ENCODE measurements at places on chromosomes 16 and 17.

DNA sequence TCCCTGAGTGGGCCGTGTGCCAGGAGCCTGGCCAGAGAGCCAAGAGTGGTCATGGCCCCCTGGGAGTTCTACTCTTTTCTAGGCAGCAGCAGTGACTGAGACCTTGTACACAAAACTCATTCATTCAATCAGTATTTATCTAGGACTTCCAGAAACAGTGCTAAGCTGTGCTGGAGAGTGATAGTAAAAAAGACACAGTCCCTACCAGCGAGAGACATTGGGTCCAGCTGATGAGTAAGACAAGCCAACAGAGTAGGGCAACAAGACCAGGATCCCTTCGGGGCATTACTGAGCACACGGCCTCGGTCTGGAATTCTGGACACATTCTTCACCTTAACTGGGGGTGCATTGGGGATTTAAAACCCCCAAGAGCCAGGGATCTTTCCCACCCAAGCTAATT lies 20.2 kb downstream of the CBX4 start:
- DNase-seq, result no peak

GRCh38 chr17:57722704-57723043 lies 22.4 kb downstream of the CCDC182 start:
- no peak for DNase-seq

GRCh38 chr17:37368577-37368976 lies 7.2 kb upstream of the C17orf78 start:
- no peak for DNase-seq

DNA sequence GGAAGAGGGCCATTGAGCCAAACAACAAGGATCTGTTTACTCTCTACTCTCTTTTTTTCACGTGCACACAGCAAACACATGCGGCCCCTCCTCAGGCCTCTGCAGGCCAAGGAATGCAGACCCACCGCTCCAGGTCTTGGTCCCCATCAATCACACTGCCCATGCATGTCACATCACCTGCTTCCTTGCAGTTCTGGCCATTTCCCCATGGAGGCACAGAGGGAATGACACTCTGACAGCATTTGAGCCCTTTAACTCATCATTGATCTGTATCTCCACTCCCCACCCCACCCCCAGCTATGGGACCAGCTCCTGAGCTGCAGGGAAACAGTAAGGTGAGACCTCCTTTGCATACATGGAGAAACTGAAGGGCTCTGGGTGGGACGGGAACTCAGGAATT lies 45.9 kb upstream of the MEIOC start:
- no peak for DNase-seq

- DNase-seq, result no peak
These were observed 12.6 kb upstream of the ALOX12B start for GRCh38 chr17:8100111-8100510.

DNA sequence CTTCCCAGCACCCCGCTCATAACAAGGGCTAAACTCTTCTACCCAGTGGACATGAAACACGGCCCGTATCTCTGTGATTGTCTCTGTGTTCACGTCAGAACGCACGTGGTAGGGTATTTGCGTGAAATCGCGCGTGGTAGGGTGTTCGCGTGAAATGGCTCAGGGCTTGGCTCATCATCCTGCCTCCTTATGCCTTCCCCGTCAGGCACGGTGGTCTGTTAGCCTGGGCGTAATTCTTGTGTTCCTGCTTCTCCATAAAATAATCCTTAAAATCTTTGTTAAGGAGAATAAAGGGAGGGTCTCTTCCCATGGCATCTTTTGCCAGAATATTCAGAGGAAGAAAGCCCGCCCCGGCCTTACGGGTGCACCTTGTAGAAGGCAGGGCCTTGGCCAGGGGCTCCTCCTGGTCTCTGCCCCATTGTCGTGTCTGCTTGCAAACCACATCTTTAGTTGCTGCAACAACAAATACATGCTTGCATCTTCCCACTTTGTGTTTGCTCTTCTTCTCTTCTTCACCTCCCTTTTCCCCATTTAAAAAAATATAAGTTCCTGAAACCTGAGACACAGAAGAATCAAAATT lies 116.7 kb upstream of the CHMP6 start:
- DNase-seq, result no peak

DNA sequence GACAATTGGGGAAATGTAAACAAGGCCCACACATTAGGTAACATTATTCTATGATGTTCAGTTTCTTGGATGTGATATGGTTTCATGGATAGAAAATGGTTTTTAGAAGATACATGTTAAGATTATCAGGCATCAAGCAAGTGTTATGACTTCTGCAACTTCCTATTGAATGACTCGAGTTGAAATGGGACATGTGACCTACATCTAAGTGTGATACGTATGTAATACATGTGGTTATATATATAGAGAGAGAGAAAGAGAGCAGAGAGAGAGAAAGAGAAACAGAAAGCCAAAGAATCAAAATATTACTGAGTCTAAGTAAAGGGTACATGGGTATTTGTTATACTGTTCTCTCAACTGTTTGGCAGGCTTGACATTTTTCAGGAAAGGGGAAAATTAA lies 1.7 kb downstream of the TMEM170A start:
- DNase-seq, result no peak

- DNase-seq, result no peak
These were observed 567.4 kb upstream of the ZFHX3 start for GRCh38 chr16:73615071-73615940.

- no peak for DNase-seq
These were observed 19.5 kb upstream of the GSE1 start for GRCh38 chr16:85593494-85594221.

GRCh38 chr17:79919164-79919585 lies 79.9 kb upstream of the CBX4 start:
- no peak for DNase-seq

DNA sequence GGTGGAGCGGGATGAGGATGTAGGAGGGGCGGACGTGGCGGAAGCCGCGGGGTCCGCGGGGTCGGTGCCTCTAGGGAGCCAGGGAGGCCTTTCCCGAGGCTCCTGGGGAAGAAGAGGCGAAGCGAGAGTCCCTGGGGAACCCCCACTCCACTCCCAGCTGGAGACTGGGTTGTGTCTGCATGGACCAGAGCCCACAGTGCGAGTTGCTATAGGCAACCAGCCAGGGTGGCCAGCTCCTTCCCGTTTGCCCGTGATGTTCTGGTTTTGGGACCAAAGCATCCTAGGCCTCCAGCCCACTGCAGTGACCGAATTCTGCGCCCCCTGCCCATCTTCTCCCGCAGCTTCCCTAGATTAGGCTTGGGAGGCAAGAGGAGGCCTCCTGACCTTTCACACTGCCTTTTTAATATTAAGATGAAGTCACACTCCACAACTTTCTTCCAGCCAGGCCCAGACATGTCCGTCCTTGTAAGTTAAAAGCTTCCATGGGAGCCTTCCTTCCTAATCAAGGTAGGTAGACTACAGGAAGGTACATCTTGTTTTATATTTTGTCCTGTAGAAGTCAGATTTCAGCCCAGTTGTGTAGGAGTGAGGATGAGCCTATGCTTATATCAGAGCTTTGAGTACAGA lies 469 bp downstream of the AMZ2 start:
- no peak for DNase-seq

- DNase-seq, result no peak
These were observed 58.7 kb downstream of the SDK2 start for GRCh38 chr17:73585583-73585982.

DNA sequence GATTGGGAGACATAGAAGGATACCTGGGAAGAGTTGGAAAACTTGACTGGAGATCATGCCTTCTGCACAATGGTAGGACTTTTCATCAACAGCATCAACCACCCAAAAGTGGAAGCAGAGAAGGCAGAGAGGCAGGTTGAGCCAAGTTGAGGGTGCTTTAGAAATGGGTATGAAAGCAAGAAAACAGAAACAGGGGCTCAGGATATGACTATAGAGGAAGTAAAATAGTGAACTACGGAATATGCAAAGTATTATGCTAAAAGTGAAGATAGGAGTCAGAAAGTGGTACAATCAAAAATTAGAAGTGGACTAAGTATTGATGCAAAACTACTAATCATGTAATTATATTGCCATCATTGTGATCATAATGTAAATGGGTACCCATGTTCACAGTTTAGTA lies 16.1 kb upstream of the ARHGAP44 start:
- DNase-seq, result no peak

GRCh38 chr17:67280279-67280678 lies 35.3 kb upstream of the HELZ start:
- no peak for DNase-seq

DNA sequence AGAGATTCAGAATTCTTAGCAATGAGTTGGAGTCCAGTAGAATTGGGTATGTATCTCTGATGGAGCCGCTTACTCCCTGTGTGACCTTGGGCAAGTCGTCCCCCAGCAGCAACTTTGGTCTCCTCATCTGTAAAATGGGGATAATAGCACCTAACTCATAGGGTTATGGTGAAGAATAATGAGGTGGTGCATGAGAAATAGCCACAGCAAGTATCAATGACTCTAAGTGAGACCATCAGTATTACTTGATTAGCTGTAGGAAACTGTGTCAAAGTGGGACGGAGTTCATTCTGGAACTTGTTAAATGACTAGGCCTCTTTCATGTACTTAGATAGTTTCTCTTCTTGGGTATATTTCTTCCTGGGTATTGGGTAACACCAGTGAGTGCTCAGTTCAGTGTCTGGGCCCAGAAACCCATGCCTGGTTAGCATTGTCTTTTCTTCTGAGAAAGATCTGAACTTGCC lies 6.4 kb downstream of the PRKCB start:
- no peak for DNase-seq

DNA sequence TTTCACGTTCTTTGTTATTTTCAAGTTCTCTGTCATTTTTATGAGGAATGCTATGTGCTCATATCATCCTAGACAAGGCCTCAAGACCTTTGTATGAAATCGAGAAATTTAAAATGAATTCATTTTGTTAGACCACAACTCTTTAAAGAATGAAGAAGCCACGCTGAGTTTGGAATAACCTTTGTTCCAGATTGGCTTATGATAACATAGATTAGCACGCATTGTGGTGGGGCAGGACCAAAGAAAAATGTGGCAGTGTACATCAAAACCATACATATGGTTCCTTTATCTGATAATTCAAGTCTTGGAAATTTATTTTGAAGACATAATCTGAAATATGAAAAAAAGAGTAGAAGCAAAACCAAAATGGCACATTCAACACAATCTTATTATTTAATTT lies 2.2 kb downstream of the HSD17B2 start:
- no peak for DNase-seq

- DNase-seq, result no peak
These were observed 17.1 kb upstream of the CRK start for GRCh38 chr17:1473170-1473569.

- no peak for DNase-seq
These were observed 30.3 kb upstream of the CAPN15 start for GRCh38 chr16:497258-497657.

- no peak for DNase-seq
These were observed 51.4 kb downstream of the ZDHHC7 start for GRCh38 chr16:84959784-84960417.

DNA sequence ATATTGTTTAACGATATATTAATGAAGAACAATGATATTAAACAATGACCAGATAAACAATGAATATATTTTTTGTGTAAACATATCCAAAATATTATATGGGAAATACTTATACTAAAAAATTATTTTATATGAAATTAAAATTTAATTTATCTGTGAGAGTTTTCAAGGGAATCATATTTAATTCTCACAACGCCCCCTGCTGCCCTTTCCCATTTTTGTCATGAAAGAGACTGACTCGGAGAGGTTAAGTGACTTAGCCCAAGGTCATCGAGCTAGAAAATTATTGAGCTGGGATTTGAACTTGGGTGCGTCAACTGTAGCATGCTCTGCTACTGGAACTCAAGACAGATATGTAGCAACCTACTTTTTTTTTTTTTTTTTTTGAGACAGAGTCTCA lies 7.2 kb upstream of the MYCBPAP start:
- DNase-seq, result no peak

DNA sequence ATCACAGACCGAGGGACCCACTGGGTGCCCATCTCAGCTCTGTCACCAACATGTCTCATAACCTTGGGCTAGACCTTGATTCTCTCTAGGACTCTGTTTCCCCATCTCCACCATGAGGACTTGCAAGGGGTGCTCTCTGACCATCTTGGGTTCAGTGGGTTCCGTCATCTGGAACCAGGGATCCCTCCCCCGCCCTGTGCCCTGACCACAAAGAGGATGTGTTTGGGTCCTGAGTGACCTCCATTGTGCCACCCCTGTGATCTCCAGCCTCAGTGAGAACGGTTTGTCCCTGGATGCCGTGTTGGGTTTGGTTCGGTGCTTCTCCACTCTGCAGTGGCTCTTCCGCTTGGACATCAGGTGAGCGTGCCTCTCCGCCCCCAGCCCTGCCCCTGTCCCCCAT lies 49.1 kb upstream of the CPNE2 start:
- no peak for DNase-seq

DNA sequence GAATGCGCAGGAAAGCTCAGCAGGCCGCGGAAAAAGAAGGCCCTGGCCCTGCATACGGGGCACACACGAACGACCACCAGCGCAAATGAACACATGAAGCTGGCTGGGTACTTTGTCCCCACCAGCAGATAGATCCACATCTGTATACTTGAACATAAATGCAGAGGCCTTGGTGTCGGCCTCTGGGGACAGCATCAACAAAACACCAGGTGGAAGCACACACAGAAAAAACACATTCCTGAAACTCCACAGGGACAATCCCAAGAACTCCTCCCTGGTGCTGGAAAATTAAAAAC lies 606 bp upstream of the ZBTB4 start:
- DNase-seq, result no peak

DNA sequence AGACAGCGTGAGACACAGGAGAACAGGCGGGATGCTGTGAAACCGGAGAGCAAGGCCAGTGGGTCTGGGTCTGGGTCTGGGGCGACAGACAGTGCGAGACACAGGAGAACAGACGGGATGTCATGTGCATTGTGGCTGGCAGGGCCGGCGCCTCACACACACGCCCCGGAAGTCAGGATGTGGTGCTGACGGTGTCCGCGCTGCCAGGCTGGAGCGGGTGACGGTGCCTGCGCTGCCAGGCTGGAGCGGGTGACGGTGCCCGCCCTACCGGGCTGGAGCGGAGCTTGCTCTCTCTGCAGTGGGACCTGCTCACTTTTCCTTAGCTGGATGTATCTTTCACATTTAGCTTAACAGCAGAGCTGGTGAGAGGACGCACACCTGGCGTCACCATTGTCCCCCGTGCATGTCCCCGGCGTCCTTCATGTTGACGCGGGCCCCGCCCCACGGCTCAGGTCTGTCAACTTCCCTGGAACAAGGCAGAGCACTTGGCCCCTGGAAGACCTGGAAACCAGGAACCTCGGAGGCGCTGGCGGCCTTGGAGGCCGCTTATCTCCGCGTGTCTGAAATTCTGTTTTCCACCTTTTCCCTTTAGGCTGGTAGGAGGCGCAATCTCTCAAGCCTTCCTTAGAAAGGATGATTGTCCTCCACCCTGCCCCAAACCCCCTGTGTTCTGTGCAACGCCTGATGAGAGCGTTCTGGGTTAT lies 43.0 kb upstream of the ZNF750 start:
- peak; percentile 64 for DNase-seq

DNA sequence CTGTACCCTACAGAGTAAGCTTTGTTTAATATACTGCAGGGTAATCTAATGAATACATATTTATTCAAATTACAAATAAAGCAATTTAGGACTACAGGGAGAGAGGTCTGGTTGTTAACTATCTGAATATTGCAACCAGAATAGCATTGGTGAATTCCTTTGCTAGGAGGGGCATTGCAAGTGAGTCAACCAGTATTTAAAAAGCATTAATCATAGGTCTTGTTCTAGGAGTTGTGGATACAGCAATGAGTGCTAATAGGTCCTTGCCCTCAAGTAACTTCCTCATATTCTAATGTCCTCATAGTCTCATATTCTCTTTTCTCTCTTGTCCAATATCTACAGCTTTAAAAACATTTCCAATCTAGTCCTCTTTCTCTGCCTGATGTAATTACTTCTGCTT lies 531.4 kb downstream of the CDH11 start:
- no peak for DNase-seq

GRCh38 chr16:81442220-81442915 lies 2.2 kb upstream of the CMIP start:
- DNase-seq, result no peak

All from activated T-helper 1 cell treated with anti-CD3 and anti-CD28 coated beads, Interleukin-2, amount 50 U/mL, for 16 hours (primary cell).